ENCODE measurements at places on chromosomes 1 and 21.

GRCh38 chr1:66217021-66217420, 316.9 kb upstream of the SGIP1 start:
- DNase-seq: no peak

DNA sequence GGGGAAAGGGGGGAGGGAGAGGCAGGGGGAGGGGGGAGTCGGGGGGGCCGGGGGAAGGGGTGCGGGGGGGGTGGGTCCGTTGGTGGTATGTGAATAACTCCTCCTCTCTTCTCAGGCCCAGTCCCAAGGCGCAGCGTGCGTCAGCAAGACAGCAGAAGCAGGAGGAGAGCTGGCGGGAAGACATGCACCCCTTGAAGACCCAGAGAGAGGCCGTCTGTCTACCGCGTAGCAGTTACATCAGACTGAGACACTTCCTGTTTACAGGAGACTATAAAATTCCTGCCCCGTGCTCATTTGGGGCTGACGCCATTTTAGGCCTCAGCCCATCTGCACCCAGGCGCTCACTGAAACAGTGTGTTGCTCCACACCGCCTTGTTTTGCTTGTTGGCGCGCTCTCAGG, 55.3 kb downstream of the SETD4 start:
- no peak for DNase-seq

- DNase-seq: no peak
Observed at GRCh38 chr1:116092752-116093489, 18.3 kb upstream of the MAB21L3 start.

DNA sequence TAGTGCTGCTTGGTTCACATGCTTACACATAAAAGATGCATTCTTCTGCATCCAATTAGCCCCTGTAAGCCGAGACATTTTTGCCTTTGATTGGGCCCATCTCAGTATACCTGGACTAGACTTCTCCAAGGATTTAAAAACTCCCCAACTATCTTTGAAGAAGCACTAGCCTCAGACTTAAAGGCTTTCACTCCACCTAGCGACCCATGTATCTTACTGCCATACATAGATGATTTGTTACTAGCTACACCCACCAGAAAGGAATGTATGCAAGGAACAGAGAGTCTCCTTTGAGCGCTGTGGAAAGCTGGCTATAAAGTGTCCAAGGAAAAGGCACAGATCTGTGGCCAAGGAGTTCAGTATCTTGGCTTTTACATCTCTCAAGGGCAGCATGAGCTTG, 91.7 kb downstream of the LIPI start:
- DNase-seq: no peak

DNA sequence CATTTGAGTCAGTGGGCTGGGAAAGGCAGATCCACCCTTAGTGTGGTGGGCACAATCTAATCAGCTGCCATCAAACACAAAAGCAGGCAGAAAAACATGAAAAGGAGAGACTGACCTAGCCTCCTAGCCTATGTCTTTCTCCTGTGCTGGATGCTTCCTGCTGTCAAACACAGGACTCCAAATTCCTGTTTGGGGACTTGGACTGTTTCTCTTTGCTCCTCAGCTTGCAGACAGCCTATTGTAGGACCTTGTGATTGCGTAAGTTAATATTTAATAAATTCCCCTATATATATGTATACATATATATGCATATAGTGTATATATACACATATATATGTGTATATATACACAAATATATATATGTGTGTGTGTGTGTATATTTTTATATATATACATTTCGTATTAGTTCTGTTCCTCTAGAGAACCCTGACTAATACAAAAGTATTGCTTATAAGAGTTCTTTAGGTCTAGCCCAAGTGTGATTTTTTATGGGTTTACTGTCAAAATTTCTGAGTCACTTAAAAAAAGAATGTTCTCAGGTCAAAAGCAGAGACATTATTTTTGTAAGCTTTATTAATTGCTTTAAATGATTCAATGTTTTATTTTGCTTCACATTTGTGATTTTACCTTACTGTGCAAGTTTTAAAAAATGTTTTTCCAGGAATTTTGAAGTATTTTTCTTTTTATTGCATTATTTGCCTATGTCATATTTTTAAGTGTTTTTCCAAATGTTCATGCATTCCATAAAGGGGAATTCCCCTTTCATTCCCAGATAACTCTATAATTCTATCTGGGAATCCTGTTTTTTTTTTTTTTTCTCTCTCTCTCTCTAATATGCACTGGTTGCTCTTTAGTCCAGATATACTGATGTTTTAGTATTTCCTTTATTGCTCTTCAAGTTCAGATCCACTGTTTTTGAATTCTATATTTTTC, 92.1 kb upstream of the ADAMTS5 start:
- DNase-seq: no peak

DNA sequence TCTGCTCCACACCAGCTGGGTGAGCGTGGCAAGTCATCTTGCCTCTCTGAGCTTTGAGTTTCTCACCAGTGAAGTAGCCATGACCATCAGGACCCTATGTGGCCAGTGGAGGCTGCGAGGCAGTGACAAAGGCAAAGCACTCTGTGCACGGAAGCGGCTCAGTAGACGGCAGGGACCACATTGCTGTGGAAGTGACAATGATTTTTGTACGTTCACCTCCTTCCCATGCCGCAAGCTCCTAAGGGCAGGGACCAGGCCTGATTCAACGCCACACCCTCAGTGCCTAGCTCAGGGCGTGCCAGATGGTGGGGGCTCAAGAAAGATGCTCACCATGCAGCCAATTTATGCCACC, 210.5 kb downstream of the MATN1 start:
- DNase-seq: no peak

GRCh38 chr1:149916193-149916897, 1.3 kb downstream of the SV2A start:
- DNase-seq: no peak

DNA sequence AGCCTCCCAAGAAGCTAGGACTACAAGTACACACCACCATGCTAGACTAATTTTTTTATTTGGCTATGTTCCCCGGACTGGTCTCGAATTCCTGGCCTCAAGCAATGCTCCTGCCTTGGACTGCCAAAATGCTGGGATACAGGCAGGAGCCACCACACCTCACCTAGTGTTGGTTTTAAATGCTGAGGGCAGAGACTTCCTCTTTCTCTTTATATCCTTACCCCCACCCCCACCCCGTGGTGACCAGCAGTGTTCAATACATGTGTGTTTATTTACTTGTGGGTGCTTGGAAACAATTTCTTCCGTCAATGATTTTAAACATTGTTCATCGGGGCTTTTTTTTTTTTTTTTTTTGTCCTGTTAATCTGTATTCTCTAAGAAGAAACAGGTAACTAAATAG, 158.9 kb downstream of the ZBTB18 start:
- no peak for DNase-seq

DNA sequence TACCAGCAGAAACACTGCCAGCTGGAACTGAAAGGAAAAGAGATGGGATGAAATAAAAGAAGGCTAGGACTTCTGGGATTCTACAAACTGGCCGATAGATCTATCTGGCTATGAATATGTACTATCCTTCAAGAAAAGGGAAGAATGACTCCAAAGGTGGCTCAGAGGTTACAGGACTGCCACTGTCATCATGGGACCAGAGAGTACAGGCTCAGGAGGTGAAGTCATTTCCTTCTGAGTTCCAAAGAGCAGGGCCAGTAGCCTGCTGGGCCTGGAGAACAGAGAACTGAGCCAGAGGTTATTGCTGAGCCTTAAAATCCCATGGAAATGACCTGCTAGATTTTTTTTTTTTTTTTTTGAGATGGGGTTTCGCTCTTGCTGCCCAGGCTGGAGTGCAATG, 27.6 kb downstream of the ZNF496 start:
- no peak for DNase-seq

- DNase-seq: no peak
Observed at GRCh38 chr1:176800978-176801513, 338.1 kb downstream of the PAPPA2 start.

DNA sequence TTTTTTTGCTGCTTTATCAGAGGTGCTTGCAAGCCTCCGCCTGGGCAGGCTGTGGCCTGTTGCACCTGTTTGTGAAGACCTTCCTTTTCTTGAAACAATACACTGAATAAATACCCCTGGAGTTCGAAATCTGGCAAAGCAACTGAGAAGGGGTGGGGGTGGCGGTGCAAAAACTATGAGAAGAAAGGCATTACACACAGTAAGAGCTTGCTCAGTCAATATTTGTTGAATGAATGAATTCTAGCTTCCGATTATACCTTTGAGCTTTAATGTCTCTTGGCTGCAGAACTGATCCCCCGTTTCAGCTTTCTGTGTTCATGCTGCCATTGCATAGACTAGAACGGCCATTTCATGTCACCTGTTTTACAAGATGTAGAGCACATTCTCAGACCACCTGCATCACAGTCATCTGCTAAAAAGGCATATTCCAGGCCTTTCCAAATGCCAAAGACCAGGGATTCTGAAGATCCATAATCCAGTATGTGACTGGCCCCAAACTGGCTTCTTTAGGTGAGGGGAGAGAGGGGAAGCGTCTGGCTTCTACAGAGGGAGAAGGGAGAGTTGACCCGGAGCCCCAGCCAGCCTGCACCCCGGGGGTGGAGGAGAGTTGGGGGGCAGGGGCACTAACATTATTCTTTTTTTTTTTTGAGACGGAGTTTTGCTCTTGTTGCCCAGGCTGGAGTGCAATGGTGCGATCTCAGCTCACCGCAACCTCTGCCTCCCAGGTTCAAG, 111.5 kb downstream of the ETS2 start:
- DNase-seq: no peak

DNA sequence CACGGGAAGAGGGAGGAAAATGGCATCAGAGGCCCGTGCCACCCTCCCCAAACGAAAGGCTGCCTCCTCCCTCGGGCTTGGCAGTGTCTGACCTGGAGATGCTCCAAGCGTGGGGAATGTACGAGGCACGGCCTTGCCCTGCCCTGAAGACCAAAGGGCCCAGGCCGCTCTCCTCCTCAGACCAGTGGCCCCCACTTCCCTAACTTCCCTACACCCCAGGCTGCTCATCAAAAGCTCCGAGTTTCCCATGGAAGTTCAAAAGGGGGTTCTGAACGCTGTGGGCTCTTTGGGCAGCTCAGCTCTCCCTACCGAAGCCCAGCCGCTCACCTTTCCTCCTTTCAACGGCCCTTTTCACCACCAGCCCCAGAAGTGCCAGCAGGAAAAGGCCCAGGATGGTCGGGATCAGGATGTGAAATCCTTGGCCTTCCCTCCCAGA, 11.8 kb downstream of the FCMR start:
- DNase-seq: no peak

GRCh38 chr1:9038338-9038650, 12.1 kb upstream of the SLC2A7 start:
- no peak for DNase-seq

DNA sequence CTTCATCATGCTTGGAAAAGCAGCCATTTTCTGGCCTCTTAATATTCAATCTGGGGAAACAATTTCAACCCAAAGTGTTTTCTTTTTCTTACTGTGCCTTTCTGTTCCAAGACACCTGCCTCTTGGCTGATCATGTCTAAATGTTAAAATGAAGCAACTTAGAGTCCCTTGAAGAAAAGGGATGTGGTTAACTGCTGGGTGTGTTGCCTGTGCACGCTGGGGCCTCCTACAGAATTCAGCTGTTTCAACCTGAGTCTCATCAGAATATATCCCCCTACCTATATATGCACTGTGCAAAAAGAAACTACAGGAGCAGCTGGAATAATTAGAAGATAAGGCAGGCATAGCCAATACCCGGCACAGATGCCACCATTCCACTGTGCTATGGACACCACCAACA, 222.0 kb downstream of the OMA1 start:
- DNase-seq: no peak

DNA sequence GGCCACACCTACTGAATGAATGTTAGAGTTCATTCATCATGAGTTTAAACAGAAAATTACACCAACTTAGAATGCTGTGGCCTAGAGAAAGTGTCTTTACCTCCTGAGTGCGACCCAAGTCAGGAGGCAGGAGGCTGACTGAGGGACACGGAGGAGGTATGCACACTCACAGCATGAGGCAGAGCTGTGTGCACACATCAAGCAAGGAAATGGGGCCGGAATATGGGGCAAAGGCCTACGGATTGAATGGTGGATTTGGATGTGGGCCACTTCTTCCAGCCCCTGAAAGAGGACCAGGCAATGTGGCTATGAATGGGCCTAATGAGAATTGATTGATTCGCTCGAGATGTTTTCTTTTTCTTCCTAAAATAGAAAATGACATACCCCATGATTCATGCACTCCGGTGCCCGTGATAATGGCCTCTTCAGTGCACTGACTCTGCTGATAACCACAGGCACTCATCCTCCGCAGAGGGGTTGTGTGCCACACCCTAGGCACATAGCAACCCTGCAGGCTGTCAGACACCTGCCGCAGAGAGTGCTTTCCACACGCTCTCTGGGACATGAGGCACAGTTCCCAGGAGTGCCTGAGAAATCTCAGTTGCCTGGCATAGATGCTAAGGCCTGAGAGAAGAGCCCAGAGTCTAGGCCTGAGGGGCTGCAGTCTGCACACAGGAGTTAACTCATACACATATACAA, 155.5 kb downstream of the GLUL start:
- DNase-seq: no peak

DNA sequence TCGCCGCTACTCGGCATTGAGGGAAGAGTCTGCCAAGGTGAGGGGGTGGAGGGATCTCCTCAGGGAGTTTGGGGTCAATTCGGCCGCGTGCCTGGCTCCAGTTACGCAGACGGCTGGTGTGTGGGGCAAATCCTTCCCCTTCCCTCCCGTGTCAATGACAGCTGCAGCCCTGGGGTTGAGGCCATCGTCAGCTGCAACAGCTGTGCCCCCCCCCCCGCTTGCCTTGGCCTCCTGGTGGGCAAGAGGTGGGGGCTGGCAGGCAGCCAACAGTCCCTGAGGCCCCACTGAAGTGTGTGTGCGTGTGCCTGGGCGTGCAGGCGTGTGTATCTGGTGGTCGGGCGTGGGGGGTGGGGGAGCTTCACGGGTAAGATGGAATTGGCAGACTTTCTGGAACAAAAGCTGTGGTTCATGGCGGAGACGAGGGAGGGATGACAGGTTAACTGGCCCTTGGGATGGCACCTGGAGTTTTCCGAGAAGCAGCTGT, 25.6 kb downstream of the PPFIA4 start:
- DNase-seq: no peak

DNA sequence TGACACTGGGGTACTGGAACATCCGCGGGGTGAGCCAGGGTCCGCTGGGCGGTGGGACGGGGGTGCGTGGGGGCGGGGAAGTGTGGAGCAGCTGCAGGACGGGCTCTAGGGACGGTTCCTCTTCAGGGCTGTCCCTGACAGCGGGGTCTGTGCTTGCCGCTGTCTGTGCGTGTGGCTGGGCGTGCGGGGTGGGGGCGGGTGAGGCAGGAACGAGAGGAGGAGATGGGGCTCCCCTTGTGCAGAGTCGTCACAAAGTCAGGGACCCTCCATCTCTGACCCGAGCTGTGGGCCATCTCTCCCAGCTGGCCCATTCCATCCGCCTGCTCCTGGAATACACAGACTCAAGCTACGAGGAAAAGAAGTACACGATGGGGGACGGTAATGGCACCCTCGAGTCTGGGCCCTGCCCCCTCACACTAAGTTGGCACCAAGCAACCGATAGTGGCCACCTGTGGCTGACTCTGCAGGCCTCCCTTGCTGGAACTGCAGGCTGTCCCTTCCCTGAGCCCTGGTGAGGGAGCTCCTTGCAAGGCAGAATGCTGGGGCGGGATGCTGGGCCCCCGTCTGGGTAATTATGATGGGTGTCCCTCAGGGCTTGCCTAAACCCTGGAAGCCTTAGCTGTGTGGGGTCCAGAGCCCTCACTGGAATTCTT, 392 bp downstream of the GSTM2 start:
- DNase-seq: no peak
